IPS DF 6.9 (cell line): ENCODE measurements at places on chromosomes 3 and 15.

DNA sequence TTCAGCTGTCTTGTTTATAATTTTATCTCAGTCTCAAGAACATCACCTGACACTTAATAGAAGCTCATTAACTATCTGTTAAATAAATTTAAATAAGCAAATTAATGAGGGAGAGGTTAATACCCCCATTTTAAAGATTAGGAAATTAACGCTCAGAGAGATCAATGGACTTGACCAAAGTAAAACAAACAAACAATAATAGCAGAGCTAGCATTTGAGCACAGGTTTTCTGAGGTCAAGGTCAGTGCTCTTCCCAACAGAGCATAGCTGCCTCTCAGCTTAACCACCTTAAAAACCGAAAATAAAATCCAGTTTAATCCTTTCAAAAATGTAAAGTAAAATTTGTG, 196.6 kb upstream of the BCL6 start:
- DNase-seq, result no peak

GRCh38 chr15:51888593-51889195, 59.2 kb downstream of the TMOD3 start:
- no peak for DNase-seq

DNA sequence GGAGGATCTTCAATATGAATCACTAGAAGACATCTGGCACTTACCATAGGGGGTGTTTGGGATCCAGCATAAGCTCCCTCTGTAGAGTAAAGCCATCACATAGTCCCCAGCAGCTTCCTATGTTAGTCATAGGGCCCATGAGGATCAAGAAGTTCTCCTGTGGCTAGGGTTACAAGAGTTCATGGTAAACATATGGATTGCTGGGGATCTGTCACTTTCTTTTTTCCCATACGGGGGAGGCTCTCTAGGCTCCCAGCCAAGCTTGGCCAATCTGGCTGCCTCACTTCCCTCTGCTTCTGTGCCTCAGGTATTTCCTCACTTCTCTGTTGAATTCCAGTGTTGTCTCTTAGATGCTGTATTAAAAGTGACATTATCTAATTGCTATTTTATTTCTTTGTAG, 597.9 kb downstream of the PDCD6IP start:
- no peak for DNase-seq

GRCh38 chr3:196275126-196275525, 12.4 kb downstream of the PCYT1A start:
- no peak for DNase-seq
